Iris pigment epithelial cell (primary cell): ENCODE measurements at places on chromosomes 3 and 15.

- no peak for DNase-seq
Measured at GRCh38 chr15:72892986-72893385, 109.4 kb upstream of the ADPGK start.

- no peak for DNase-seq
Measured at GRCh38 chr15:34613301-34613700, 29.9 kb upstream of the GOLGA8B start.

DNA sequence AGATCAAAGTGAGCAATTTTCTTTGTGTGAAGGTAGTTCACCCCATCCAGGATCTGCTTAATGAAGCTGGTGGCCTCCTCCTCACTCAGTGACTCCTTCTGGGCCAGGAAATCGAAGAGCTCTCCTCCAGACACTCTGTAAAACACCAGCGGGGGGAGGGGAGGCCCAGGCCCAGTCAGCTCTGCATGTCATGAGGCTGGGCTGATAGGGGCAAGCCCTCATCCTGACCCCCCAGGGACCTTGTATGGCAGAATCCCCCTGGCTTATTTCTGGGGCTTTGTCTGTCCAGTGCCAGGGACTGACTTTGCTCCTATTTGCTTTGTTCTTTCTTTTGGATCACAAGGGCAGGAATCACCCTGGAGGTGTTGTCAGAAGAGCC, 74.9 kb downstream of the DAPK2 start:
- DNase-seq: no peak

GRCh38 chr3:109072194-109072593, 45.7 kb downstream of the MORC1 start:
- DNase-seq: no peak

DNA sequence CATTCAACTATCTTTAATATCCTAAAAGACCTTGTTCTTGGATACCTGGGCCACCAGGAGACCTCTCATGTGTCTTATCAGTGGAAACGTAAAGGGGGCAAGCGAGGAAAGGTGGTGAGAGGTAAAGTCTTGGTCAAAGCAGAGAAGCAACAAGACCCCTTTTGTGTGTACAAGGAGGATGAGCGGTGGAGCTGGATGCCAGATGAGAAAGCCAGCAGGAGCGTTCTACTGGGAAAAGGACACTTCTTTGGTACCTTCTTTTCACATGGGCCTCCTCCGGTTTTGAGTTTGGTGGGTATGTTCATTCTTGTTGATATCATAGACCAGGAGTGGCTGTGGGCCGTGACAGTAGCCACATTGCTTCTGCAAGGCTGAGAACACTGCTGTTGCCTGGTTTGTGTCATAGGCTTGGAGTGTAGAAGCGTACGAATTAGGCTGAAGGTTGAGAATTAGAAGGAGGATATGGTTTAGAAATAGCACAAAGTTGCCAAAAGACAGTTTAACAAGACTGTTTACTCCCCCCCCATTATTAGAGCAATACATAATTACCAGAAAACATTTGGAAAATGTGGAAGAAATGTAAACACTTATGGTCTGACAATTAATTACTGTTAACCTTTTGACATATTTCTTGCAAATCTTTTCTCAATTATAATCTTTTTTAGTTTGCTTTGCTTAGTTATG, 46.8 kb upstream of the VILL start:
- DNase-seq: no peak

GRCh38 chr15:94000606-94001005, 230.8 kb upstream of the MCTP2 start:
- DNase-seq: no peak

- DNase-seq: no peak
Measured at GRCh38 chr15:99435113-99435695, 130.6 kb upstream of the MEF2A start.

GRCh38 chr3:160943996-160944395, 161.2 kb downstream of the B3GALNT1 start:
- no peak for DNase-seq

DNA sequence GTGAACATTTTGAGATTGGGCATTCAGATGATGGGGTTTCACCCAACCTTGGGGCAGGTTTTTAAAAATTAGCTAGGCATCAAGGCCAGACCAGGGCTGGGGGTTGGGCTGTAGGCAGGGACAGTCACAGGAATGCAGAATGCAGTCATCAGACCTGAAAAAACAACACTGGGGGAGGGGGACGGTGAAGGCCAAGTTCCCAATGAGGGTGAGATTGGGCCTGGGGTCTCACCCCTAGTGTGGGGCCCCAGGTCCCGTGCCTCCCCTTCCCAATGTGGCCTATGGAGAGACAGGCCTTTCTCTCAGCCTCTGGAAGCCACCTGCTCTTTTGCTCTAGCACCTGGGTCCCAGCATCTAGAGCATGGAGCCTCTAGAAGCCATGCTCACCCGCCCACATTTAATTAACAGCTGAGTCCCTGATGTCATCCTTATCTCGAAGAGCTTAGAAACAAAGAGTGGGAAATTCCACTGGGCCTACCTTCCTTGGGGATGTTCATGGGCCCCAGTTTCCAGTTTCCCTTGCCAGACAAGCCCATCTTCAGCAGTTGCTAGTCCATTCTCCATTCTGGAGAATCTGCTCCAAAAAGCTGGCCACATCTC, 6.1 kb downstream of the RHO start:
- no peak for DNase-seq

DNA sequence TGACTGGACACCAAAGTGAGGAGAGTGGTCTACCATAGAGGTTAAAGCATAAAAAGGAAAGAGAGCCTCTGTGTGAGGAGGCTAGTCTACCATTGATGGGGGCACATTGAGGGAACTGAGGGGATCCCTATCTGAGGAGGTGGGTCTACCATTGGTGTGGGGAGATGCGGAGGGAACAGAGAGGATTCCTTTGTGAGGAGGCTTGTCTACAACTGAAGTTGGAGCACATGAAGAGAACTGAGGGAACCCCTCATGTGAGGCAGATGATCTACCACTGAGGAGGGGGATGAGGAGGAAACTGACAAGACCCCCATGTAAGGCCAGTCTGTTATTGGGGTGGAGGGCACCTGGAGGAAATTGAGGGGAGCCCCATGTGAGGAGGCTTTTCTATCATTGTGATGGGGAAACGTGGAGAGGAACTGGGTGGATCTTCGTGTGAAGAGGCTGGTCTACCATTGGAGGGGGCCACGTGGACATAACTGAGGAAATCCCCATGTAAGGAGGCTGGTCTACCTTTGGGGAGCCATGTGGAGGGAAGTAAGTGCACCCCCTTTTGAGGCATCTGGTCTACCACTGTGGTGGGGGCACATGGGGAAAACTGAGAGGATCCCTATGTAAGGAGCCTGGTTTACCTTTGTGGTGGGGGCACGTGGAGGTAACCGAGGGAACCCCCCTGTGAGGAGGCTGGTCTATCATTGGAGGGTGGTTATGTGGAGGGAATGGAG, 160.1 kb downstream of the FBLN2 start:
- no peak for DNase-seq

GRCh38 chr3:18489939-18490338, 64.8 kb upstream of the SATB1 start:
- DNase-seq: no peak

- DNase-seq: peak; percentile 7
Measured at GRCh38 chr15:56339594-56339993, 25.6 kb upstream of the TEX9 start.

DNA sequence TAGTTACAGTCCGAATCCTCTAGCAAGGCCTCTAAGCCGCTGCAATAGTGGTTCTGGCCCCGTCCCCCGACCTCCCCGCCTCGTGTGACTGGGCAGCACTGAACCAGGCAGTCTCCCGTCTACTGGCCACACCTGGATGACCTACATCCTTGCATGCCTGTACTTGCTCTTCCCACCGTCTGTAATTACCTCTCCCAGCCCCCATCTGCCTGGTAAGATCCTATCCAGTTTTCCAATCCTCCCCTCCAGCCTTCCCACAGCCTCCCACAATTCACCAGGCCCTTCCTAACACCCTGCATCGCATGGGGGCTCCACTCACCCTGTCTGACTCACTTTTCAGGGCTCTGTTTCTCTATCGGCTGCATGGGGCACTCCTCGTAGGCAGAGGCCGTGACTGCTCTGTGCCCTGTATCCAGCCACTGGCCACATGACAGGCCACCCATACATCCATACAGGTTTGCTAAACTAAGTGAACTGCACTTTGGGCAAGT, 32.8 kb downstream of the XXYLT1 start:
- no peak for DNase-seq

- no peak for DNase-seq
Measured at GRCh38 chr3:50630877-50631276, 13.9 kb downstream of the MAPKAPK3 start.

DNA sequence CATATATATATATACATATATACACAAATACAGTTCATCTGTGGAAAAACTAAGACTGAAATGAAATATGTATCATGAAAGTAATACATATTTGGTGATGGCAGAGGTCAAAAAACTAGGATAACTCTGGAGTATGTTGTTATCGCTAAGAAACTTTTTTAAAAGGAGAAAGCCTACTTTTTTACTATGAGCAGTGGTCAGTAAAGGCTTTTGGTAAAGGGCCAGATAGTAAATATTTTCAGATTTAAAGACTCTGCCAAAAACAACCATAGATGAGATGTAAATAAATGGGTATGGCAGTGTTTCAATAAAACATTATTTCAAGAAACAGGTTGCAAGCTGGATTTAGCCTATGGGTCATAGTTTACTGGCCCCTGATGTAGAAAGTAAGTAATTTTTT, 93.8 kb upstream of the TGFBR2 start:
- no peak for DNase-seq

GRCh38 chr3:70064194-70064779, 64.8 kb downstream of the SAMMSON start:
- DNase-seq: peak; percentile 45
